ENCODE measurements at places on chromosomes 6 and 20.

DNA sequence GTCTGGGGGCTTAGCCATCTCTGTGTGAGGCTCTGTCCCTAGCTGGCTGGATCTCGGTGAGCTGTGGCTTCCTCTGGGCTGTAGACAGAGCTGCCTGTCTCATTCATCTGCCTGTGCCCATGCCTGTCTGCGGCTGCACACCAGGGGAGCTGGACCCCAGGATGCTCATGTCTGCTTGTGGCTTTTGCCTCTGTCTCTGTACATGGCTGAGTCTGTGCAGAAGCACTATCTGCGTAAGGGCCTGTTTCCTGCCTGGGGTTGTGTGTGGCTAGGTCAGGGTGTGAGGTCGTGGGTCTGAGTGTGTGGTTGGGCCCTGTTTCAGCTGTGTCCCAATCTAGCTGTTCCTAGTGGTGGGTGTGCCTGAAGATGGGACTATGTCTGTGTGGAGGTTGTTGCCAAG lies 68.2 kb downstream of the CDH22 start:
- no peak for DNase-seq

DNA sequence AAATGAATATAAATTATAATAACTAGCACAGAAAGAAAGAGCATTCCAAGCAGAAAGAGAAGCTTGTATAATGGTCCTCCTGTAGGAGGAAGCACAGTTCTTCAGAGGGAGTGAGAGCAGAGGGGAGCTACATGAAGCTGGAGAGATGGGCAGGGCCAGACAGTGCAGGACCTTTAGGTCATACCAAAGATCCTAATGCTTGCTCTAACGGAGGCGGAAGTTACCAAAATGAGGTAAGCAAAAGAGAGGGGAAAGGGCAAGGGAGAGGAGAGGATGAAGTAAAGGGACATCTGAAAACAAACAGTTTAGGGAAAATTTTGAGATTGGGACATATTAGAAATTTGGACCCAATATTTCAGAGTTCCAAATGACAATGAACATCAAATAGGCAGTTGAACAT lies 50.2 kb downstream of the HBS1L start:
- DNase-seq: no peak

DNA sequence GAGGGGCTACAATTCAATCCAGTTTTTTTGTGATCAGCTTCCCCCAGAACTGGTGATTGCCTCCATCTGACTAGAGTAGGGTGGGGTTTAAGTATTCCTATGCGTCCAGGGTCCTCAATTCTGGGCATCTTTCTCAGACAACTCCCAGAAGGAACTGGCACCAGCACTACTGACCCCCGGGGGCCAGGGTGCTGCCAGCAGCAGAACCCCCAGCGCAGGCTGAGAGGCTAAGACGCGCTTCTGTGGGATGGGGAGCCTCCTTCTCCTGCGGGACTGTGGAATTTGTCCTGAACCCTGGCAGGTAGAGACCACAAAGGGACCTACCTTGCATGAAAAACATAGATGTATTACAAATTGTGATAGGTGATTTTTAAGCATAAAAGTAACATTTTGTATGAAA lies 124.4 kb downstream of the PACRG start:
- DNase-seq: no peak

GRCh38 chr20:25453035-25453810 lies 45.8 kb downstream of the GINS1 start:
- DNase-seq: no peak

GRCh38 chr6:90729057-90729456 lies 142.2 kb upstream of the MAP3K7 start:
- no peak for DNase-seq

DNA sequence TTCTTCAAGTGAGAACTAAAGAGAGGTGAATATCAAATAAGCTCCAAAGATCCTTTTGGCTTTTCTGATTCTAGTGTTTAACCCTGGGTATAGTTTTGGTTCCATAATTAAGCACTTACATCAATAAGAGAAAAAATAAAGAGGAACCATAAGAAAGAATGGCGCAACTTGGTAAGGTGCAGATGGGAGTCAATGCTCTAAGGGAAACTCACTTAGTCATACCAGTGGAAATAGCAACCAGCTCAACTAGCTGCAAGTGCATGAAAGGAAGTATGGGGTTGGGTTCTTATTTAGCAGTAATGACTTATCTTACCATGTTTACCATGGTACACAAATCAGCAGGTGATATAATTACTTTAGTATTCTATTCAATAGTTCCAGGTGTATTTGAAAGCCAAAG lies 296.5 kb upstream of the RUNX2 start:
- DNase-seq: no peak

GRCh38 chr6:99613705-99614429 lies 7.2 kb downstream of the PRDM13 start:
- no peak for DNase-seq

DNA sequence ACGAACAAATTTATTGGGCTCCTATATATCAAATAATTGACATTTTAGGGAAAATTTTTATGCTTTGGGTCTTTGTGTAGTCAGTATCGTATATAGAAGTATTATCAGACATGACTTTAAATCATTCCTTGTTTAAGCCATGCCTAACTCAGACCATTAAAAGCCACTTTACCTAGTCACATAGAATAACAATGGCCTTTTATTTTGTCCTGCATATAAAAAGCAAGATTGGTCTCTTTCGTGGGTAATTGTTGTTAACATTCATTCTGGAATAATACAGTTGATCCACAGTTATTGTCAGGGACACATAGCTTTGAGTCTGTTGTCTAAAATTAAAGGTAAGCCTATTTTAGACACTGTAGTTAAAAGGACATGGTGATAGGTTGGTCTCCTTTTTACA lies 47.4 kb downstream of the PLEKHG1 start:
- no peak for DNase-seq

DNA sequence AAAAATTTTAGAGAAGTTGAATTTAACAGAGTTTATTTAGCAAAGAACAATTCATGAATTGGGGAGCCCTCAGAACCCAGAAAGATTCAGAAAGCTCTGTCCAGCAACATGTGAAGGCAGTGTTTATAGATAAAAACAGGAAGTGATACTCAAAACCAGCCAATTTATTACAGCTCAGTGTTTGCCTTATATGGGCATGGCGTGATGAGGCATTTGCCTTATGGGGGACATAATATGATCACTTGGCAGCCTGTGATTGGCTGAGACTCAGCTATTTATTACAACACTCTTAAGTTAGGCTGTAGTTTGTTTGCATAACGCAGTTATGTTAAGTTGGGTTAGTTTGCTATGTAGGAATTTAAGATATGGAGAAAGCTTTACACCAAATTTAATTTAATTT lies 11.5 kb downstream of the HLA-DPA1 start:
- DNase-seq: no peak

- DNase-seq: no peak
Observed at GRCh38 chr20:3134151-3134550, 25.5 kb downstream of the FASTKD5 start.

- DNase-seq: no peak
Observed at GRCh38 chr6:147643341-147644200, 135.1 kb downstream of the SAMD5 start.

- DNase-seq: no peak
Observed at GRCh38 chr6:151877458-151877857, 70.0 kb downstream of the ESR1 start.

DNA sequence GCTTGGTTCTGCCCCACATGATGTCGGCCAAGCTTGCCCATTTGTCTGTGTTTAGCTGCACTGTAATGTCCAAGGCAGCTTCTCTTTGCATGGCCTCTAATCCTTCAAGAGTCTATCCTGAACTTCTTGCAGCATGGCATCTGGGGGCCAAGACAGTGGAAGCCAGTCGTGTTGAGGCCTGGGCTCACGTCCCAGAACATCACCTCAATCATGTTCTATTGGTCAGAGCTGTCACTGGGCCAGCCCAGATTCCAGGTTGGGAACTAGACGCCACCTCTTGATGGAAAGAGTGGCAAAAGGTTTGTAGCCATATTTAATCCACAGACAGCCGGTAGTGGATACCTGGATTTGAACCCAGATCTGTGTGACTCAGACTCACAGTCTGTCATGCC lies 25.3 kb downstream of the PPARD start:
- no peak for DNase-seq
